ENCODE measurements at places on chromosomes 7 and 10.

- DNase-seq = no peak
These were observed 39.2 kb downstream of the PAPOLB start for GRCh38 chr7:4822677-4823076.

GRCh38 chr7:16431646-16432424 is 10.5 kb upstream of the CRPPA start:
- no peak for DNase-seq

DNA sequence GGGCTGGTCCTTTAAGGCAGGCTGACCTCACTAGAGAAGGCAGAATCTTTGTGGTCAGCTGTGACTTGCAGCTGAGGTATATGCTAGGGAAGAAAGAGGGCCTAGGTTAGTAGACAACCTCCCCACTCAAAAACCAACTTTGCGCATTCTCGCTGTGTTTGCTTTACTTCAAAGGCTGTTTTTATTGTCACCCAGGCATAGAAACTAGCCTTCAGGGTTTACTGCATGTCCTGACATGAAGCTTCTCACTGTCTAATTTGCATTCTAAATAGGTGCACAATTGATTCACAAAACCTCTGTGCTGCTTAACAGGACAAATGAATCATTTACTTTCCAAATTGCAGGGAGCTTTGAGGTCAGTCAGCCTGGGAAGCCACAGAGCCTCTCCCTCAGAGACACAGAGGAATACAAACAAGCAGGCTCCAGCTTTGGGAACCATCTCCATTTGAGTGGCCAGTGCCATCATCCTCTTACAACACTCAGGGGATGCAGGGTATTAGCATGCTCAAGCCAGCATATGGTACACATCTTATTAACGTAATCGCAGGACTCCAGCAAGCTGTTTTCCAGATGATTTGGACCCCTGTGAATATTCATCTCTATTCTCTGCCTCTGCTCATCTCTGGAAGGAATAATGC is 596.4 kb upstream of the GHITM start:
- DNase-seq = no peak

- no peak for DNase-seq
These were observed 2.4 kb upstream of the DENND10 start for GRCh38 chr10:119101366-119102098.

DNA sequence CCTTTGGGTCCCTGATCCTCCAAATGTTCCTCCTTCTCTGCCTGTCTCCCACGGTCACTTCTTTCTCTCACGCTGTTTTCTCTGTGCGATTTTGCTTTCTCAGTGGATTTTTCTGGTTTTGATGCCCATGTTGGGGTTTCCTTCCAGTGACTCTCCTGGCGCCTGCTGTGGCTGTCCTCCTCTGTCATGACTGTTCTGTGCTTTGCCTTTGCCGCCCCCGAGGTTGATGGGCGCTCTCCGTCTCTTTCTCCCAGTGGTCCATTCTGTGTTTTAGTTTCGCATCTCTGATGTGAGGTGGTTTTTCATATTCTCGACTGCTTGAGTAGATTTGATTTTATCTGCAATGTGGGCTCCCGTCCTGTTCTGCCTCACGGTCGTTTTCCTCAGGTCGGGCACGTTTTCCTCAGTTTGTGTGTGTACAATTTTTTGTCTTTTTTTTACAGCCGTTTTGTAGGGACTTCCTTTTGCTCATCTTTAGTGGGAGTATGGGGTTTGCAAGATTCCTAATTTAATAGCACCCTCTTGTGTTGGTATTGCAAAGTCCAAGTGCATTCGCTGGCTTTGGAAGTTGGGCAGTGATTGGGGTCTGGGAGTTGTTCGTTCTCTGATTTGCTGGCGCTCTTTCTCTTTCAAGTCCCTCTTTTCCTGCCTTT is 100.0 kb downstream of the INPP5A start:
- no peak for DNase-seq

- no peak for DNase-seq
These were observed 11.4 kb downstream of the BCAP29 start for GRCh38 chr7:107591421-107591820.

GRCh38 chr10:57142925-57143576 is 782.0 kb upstream of the ZWINT start:
- DNase-seq = no peak
